NCI-H2029 treated with DMSO at 0.1 percent for 48 hours (cell line): ENCODE measurements at places on chromosomes 6 and 20.

DNA sequence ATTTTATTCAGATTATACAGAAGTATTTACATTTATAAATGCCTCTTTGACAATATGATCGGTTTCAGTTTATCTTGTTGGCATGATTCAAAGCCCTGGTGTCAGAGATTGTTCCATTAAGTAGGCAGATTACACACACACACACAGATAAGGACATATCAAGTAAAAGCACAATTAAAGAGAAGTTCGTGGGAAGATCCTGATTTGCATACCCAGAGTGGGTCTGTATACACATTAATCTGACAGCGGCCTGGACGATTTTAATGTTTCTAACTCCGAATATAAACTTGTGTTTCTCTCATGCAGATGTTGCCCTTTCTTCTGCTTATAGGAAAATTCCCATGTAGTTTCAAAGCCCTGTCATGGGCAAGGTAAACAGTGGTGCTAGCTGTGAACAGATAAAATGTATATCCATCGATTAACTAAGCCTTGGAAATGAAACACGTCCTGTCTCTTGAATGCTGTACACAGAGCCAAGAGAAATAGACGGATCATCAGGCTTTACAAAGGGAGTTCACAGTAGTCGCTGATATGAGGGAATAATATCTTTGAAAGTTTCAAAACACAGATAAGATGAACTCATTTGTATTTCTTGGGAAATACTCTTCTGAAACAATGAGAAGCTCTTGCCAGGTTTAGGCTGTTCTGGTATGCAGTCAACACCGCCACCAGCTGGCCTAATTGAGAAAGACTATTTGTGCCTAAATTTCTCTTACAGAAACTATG is 108.2 kb upstream of the GMDS start:
- peak; percentile 75 for DNase-seq

- DNase-seq, result no peak
These were observed 4.6 kb upstream of the CGA start for GRCh38 chr6:87099472-87099871.

- no peak for DNase-seq
These were observed 52.7 kb downstream of the TXLNB start for GRCh38 chr6:139239064-139239463.

GRCh38 chr20:2849529-2849928 is 9.0 kb downstream of the VPS16 start:
- DNase-seq, result no peak

DNA sequence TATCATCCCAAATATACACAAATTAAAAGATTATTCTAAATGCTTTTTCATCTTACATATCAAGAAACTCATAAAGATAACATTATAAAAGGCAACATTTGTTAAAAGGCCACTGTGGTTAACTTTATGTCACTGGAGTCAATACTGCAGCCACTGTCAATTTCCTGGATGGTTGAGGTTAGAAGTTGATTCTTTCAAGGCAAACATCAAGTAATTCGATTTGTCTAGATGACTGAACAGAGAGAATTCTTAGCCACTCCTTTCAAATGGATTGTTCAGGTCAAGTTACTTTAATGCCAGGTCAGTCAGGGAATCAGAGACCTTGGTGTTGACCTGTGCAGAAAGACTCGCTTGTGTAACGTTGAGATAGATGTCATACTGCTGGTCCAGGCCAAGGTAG is 44.4 kb upstream of the SIM1 start:
- no peak for DNase-seq

DNA sequence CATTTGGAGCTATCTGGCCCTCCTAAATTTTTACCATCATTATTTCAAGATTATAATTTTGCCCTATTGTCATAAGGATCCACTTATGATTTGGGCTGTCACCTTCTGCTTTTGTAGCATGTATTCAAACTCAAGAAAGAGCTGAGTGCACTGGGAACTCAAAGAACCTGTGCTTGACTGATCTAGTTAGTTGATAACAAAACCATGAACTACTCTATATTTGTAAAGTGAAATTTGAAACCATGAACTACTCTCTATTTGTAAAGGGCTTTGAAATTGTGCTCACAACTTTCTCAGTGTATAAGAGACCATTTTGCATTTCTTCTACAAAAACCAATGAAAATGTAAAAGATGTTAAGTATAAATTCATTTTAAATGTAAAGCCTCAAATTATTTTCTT is 77.5 kb upstream of the POPDC3 start:
- no peak for DNase-seq

- no peak for DNase-seq
These were observed 1.1 kb downstream of the CITED2 start for GRCh38 chr6:139373154-139373927.

DNA sequence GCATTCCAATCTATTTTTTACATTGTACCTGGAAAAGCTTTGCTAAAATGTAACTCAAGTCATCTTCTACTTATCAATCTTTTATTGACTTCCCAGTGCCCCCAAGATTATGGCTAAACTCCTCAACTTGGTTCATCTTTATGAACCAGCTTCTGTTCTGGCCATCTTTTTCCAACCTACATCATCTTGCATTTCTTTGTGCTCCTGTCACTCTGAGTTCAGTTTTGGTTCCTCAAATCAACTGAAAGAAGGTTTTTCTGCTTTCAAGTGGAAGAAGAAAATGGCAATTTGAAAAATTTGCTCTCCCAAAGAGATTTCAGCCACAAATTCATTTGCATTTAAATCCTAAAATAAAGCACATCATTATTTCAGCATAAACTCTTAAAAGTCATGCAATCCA is 41.8 kb downstream of the GPX5 start:
- no peak for DNase-seq

- no peak for DNase-seq
These were observed 16.3 kb downstream of the PKIG start for GRCh38 chr20:44598423-44599305.

GRCh38 chr20:21796059-21796458 is 90.6 kb downstream of the PAX1 start:
- no peak for DNase-seq

GRCh38 chr6:158413814-158414565 is 101.7 kb downstream of the TULP4 start:
- DNase-seq, result no peak

- no peak for DNase-seq
These were observed 31.9 kb upstream of the EIF2S2 start for GRCh38 chr20:34143951-34144350.

DNA sequence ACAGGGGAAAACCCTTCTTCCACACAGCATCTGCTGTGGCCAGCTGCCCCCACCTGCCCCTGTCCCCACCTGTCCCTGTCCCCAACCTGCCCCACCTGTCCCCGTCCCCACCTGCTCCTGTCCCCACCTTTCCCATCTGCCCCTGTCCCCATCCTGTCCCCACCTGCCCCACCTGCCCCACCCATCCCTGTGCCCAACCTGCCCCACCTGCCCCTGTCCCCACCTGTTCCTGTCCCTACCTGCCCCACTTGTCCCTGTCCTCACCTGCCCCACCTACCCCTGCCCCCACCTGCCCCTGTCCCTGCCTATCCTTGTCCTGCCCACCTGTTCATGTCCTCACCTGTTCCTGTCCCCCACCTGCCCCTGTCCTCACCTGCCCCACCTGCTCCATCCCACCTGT is 6.4 kb upstream of the MYT1 start:
- no peak for DNase-seq

- DNase-seq, result no peak
These were observed 265.1 kb upstream of the CITED2 start for GRCh38 chr6:139639507-139639906.

DNA sequence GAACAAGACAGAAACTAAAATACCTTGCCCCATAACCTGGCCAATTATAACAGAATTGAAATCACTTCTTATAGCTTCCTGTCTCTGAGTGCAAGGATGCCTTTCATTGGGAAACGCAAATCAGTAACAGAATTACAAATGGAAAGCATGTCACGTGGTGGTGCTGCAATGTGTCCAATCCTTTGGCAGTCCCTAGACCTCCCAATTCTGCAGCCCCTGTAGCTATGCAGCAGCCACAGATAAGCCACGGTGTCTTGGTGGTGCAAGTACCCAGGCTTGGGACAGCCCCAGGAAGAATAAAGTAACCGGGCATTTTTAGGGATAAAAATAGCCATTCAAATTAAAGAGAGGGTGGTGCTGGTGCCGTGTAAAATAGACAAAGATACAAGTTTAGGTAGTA is 134.6 kb upstream of the CCN2 start:
- no peak for DNase-seq

- DNase-seq, result no peak
These were observed 7.4 kb upstream of the KLHL32 start for GRCh38 chr6:96917098-96917497.

DNA sequence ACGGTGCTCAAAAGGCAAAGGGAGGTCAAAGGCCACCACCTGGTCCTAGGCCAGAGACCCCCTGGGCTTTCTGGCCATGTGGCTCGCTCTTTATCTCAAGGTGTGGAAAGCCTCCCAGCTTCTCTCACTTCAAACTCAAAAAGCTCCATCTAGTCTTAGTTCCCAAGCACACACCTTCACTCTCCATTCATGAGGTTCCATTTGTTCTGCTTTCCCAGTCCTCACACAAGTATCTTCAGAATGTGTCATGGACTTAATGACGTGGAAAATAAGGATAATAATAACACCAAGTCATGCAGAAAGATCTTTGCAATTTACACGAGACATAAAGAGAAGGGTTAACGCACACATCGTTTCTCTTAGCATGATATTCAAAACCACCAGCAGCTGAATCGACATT is 219.3 kb downstream of the GMDS start:
- no peak for DNase-seq

GRCh38 chr20:33373735-33374605 is 27.3 kb downstream of the CDK5RAP1 start:
- peak; percentile 96 for DNase-seq

DNA sequence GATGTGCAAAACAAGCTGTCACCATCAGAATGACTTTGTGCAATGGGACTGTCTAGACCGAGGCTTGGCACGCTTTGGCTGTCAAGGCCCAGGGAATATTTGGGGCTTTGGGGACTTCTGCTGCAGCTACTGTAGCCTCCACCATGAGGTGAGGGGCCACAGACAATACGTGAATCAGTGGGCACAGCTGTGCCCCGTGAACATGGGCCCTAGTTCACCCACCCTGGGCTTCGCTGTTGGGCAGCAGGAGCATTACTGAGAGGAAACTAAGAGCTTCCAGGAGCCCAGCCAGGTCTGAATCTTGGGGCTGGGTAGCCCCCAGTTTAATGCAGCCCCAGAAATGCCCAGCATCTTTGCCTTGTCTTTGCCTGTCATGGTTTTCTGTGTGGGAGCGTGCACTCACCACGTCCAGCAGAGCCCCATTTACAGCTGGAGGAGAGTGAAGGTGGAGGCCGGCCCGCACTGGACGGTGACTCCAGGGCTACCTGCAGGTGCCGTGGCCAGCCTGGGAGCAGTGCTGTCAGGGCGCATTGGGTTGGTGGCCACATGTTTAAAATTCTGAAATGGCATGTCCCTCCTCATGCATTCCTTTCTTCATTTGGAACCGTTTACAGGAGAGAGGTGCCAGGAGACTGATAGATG is 34.7 kb downstream of the DUSP22 start:
- no peak for DNase-seq

DNA sequence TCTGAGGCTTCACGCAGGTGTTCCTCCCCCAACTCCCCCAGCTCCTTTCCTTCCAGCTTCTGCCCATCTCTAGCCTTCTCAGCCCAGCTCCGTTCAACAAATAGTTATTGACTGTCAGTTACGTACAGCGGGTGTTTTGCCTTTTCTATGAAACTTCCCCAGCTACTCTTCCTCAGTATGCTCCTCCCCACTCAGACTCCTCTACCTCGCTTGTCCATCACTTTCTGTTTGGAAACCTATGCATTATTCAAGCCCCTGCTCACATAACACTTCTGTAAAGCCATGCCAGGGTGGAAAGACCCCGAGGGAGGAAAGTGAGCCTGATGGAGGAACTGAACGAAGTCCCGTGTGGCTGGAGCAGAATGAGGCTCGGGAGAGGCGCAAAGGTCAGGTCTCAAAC is 44.2 kb upstream of the NR2E1 start:
- no peak for DNase-seq

DNA sequence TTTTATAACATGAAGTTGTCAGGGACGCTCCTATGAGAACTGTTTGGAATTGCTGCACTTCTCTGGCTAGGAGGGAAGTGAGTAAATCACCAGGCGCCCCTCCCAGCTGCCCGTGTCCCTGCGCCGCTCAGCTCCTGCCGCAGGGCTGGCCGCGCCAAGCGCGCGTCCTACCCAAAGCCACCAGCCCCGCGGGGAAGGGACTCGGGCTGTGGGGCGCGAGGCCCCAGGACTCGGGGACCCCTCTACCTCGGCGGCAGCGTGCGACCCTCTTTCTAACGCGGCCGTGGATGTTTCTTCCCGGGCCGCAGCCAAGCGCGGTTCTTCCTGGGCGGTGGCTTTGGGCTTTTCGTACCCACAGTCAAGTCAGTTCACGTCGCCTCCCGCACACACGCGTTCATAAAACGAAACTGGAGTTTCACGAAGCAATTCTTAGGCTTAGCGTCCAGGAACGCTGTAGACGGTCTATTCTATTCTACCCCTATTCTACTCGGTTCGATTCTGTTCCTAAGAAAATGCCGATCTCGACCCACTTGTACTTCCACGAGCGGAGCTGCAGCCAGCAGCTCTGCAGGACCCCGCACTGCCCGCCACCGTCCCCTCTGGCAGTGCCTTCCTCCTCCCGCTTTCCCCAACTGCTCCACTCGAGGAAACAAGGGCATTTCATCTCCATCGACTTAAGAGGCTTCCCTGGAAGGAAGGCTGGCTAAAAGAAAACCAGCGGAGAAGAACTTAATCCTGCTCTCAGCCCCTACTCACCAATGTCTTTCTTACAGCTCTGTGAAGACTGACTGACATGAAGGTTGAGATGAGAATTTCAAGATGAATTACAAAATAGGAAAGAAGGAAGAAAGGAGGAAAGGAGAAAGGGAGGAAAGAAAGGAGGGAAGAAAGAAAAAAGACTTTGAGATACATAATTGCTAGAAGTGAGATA is 15.4 kb downstream of the FOXC1 start:
- no peak for DNase-seq

DNA sequence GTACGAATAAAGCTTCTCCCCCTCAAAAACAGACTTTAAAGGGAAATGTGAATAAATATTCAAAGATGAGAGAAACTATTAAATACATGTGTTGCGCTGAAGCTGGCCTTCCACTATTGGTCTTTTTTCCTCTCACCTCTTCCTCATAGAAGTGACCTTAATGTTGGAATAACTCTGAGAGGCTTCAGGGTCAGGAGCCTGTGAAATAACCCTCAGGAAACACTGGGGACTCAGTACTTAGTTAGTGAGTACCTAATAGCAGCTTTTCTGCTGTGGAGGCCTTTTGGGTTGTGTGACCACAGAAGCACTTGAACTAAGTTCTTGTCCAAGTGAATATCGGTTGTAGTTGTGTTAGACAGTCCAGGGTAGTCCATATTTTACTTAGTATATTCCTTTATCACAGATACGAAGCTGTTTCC is 799 bp upstream of the SHPRH start:
- DNase-seq, result no peak

GRCh38 chr6:6892744-6893583 is 214.8 kb upstream of the RREB1 start:
- DNase-seq, result no peak

GRCh38 chr6:44179072-44179536 is 20.5 kb downstream of the CAPN11 start:
- DNase-seq, result no peak

- no peak for DNase-seq
These were observed 147.3 kb downstream of the TTLL2 start for GRCh38 chr6:167472148-167472547.

- DNase-seq, result no peak
These were observed 600.4 kb downstream of the HTR1B start for GRCh38 chr6:76862936-76863335.
